ENCODE measurements at places on chromosomes 1 and 21.
A peak's percentile ranks its signal among the peaks of the same experiment; 100 is the strongest.

GRCh38 chr1:101188331-101188730 lies 48.5 kb upstream of the S1PR1 start:
- DNase-seq = no peak

GRCh38 chr1:114620419-114620818 lies 39.0 kb upstream of the BCAS2 start:
- DNase-seq = peak; percentile 7

DNA sequence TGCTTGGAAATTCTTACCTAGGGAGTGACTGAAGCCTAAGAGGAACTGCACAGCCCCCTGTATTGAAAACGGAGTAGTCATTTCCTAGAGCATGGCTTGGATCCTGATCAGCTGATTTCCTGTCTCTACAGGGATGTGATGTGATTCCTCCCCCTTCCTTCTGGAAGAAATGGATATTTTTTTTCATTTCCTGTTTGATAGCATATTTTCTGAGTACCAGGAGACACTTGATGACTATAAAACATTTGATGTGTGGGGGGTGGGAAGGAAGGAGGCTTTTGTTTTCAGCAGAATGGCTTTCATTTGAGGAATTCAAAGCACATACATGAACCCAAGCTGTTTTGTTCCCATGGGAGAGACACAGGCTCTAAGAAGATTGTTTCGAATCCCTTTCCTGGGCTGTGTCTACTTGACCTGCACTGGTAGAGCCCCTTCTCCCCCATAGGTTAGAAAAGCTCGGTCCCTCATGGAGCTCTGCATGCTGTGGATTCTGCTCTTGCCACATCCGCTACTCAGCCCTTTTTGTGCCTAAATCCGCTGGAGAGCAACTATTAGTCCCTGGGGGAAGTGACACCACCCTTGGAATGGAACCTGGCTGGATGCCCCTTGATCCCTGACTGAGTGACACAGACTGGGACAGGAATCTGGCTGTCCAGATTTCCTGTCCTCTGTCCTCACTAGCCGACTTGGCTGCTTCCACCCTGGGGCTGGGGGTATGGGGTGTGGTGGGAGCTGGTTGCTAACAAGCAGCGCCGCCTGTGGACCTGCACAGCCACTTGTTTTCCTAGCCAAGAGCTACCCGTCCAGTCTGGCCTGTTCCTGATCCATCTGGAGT lies 71.8 kb upstream of the MACF1 start:
- peak; percentile 87 for DNase-seq

DNA sequence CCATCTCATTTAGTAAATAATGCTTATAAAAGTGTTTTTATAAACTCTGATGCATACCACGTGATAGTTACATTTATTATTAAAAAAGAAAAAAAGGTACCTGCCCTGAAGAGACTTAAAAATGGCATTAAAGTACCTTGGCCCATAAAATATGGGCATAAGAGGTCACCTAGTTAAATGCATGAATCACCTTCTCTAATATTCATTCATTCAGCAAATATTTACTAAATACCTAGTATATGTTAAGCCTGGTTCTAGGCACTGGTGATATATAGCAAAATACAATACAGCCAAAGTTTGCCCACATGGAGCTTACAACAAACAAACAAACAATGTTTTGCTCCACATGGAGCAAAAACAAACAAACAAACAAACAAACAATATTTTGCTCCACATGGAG lies 87.0 kb downstream of the SCMH1 start:
- no peak for DNase-seq

GRCh38 chr1:101728029-101728428 lies 268.7 kb downstream of the OLFM3 start:
- DNase-seq = no peak

- no peak for DNase-seq
These were observed 75.2 kb downstream of the PLPPR5 start for GRCh38 chr1:98929437-98929836.

DNA sequence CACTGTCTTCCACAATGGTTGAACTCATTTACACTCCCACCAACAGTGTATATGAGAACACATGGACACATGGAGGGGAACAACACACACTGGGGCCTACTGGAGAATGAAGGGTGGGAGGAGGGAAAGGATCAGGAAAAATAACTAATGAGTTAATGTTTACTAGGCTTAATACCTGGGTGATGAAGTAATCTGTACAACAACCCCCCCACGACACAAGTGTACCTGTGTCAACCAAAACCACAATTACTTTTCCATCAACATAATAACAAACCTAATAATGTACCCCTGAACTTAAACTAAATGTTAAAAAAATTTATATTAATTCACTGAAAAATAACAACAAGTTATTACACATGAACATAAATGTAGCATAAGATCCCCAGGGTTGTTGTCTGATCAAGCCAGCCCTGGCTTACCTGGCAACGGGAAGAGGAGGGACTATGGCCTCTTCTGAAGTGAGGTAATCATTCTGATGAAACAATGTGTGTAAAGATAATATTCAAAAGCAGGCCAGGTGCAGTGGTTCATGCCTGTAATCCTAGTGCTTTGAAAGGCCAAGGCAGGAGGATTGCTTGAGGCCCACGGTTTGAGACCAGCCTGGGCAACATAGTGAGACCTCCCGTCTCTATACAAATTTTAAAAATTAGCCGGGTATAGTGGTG lies 40.8 kb upstream of the HEATR1 start:
- no peak for DNase-seq

Data from HT-29 (cell line).